ENCODE measurements at places on chromosomes 1 and 21.

GRCh38 chr1:211938561-211938997, 96.8 kb downstream of the INTS7 start:
- DNase-seq = no peak

DNA sequence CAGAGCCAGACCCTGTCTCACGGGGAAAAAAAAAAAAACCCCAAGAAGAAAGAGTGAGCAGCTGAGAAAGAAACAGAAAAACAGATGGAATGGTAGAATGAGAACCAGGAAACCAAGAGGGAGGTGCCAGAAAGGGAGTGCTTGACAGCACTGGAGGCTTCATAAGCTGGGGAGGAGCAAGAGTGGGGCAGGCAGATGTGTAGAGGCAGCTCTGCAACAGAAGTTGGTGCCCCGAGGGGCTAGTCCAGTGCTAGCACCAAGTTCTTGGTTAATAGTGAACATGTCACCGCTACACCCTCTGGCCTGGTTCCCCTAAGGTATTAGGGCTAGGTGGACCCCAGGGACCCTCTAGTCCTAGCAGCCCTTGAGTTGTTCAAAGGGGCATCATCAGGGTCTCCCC, 98.0 kb downstream of the TGFBR3 start:
- no peak for DNase-seq

GRCh38 chr1:1221887-1222574, 8.1 kb upstream of the TNFRSF4 start:
- no peak for DNase-seq

GRCh38 chr1:17573518-17574041, 34.1 kb downstream of the ARHGEF10L start:
- no peak for DNase-seq

DNA sequence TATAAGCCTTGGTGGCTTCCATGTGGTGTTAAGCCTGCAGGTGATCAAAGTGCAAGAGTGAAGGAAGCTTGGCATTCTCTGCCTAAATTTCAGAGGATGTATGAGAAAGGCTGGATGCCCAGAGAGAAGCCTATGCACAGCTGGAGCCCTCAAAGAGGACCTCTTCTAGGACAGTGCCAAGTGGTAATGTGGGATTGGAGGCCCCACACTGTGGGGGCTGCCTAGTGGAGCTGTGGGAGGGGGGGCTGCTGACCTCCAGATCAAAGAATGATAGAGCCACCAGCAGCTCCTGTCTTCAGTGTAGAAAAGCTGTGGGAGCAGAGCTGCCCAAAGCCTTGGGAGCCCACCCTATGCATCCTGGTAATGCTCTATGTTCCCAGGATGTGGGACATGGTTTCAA, 1512.7 kb upstream of the TPTE start:
- DNase-seq = no peak

All from stimulated activated CD4-positive, alpha-beta T cell treated with anti-CD3 and anti-CD28 coated beads, Interleukin-12 subunit alpha, Interleukin-12 subunit beta, amount 100 ng/mL, for 4 hours (primary cell).